ENCODE measurements at places on chromosomes 6 and 20. TPM values are rescaled to one million over a fixed set of nuclear protein-coding genes. Genes with fewer than 3 reads are reported as not detected.
A peak's percentile ranks its signal among the peaks of the same experiment; 100 is the strongest.

DNA sequence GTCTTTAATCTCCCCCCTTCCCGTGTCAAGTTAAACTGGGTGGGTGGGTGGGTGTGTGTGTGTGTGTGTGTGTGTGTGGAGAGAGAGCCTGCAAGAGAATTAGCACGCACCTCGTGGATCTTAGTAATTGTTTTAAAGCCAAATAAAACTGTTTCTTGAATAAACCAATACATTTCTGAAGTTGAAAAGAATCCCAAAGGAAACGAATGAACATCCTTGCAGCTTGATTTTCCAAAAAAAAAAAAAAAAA, 381 bp upstream of the BICRAL start:
- H3K27me3 ChIP-seq: no peaks in the 10 kb centered on the region
- peak overlapping the region; percentile 96 for H3K4me3 ChIP-seq
- peak overlapping the region; percentile 100 for H3K27ac ChIP-seq
- no peaks in the 10 kb centered on the region for H3K36me3 ChIP-seq
- H3K4me1 ChIP-seq: peaks cover 36% of the 10 kb centered on the region

DNA sequence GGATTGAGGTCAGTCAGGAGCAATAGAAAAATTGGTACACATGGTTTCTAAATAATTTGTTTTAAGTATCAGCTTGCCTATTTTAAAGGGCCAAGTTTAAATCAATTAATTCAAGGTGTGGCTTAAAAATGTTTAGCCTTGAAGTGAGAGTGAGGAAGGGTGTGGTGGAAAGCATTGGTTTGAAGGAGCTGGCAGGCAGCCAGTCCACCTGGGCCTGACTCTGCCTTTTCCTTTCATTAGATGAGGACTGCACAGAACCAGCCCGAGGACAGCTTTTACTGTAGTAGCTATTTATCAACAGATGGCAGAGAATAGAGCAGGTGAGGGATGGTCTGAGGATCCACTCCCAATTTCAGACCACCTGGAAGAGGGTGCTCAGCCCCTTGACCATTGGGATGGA, 42.4 kb downstream of the DHX35 start:
- H3K36me3 ChIP-seq: peaks cover 35% of the 10 kb centered on the region
- H3K27me3 ChIP-seq: no peaks in the 10 kb centered on the region
- H3K4me1 ChIP-seq: no peaks in the 10 kb centered on the region
- DNase-seq: no peak

DNA sequence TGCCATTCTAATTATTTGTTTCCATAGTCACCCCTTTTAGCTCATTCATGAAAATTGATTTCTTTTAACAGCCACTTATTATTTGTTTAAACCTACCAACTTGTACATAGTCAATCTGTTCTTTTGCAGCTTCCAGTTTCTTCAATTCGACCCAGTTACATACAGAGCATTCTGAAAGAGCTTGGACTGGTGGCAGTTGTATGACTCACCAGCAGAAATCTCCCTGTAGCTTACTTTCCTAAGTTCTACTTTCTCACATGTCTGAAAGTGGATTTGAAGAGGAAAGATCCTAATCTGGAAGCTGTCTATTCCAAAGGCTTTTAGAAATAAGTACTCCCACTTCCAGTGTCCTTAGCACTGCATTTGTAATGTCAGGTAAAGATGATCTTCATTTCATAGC, 447.9 kb downstream of the HTR1B start:
- H3K4me1 ChIP-seq: no peaks in the 10 kb centered on the region
- no peaks in the 10 kb centered on the region for H3K27me3 ChIP-seq
- no peaks in the 10 kb centered on the region for H3K36me3 ChIP-seq
- no peak for DNase-seq
- no peak overlapping the region for H3K27ac ChIP-seq

DNA sequence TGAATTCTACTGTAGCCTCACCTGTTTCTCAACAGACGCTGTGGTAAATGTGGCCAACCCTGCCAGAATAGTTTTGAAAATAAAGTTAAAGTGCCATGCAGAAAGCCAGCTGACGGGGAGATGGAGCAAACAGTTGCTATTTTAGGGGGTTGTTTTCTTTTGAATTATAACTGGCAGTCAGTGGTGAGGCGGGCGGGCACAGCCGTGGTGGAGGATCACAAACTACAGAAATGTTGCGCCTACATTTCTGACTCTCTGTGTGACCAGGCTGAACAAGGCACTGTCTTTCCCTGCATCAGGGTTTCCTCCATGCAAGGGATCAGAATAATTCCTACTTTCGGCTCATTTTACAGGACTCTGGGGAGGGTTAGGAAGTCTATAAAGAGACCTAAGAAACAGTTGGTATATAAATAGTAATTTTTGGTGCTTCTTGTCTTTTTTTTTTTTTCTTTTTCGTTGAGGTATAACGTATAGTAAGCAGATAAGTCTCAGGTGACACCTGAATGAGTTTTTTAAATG, 17.2 kb downstream of the CHMP4B start:
- no peaks in the 10 kb centered on the region for H3K27me3 ChIP-seq
- H3K36me3 ChIP-seq: no peaks in the 10 kb centered on the region
- no peak overlapping the region for H3K4me3 ChIP-seq
- H3K27ac ChIP-seq: peak overlapping the region; percentile 61
- no peak for DNase-seq

DNA sequence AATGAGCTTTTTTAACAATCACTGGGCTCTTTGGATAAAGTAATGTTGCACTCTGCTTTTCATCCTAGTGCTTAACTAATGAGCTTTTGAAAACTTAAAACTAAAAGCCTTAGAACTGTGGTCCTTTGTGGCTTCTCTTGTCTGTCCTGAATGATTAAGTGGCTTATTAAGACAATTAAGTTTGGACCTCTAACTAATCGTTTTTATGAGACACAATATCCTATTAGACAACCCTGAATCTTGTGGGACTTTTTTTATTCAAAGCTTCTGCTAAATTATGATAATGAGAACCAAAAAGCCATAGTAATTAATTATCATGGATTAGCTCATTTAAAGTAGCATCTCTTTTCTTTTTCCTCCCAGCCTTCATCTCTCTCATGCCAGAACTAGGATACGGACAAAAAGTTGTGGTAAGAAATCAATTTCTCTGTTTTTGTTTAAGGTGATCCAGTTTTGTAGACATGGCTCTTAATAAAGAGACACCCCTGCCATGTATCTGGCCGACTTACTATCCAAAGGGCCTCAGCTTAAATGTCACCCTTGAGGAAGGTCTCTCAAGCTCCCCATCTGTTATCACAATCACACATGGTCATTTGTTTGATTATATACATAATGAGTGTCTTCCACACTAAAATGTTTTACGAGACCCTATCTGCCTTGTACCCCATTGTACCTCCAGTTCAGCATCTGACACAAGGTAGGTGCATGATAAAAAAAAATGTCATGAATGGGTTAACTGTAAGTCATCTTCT, 384.4 kb upstream of the IRAK1BP1 start:
- DNase-seq: no peak
- H3K4me3 ChIP-seq: no peak overlapping the region
- H3K27me3 ChIP-seq: no peaks in the 10 kb centered on the region
- no peak overlapping the region for H3K27ac ChIP-seq
- no peaks in the 10 kb centered on the region for H3K36me3 ChIP-seq
- H3K4me1 ChIP-seq: no peaks in the 10 kb centered on the region

GRCh38 chr6:30884521-30885480, 482 bp downstream of the DDR1 start:
- peak overlapping the region; percentile 82 for H3K4me3 ChIP-seq
- H3K27me3 ChIP-seq: no peaks in the 10 kb centered on the region
- peak overlapping the region; percentile 95 for H3K27ac ChIP-seq
- no peak for DNase-seq

FAXC gene
- 6.6 TPM for total RNA-seq

CD40 gene
- total RNA-seq: 24.6 TPM

OGFR gene
- total RNA-seq: 43.7 TPM

NMBR gene
- total RNA-seq: not detected

BMP2 gene
- total RNA-seq: 8.6 TPM

DNA sequence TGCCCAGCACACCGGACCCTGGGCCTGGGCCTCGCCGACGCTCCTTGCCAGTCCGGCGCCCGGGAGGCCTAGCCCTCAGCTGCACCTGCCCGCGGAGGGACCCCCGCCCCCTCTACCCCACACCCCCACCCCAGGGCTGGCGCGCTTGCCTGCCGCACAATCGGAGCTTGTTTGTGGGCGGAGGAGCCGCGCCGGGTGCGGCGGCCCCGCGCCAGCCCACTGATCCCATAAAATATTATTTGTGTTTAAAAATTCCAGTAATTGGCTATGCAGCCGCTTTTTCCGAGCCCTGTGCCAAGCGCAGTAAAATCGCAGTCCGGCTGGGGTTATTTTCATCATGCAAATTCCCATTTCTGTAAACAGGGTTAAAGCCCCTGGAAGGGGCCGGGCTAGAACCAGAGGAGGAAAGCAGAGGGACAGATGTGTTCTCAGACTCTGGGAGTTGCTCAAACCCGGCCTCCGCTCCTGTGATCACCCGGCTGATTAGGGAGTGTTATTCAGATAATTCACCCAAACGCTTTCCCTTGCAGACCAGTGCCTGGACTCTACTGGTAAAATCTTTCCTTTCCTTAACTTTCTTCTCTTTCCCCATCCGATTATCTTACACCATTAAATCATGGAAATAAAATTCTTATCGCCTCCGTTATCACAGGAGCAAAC, 93.1 kb downstream of the NCR2 start:
- peak overlapping the region; percentile 46 for H3K4me3 ChIP-seq
- H3K4me1 ChIP-seq: peaks cover 28% of the 10 kb centered on the region
- no peaks in the 10 kb centered on the region for H3K27me3 ChIP-seq
- peak overlapping the region; percentile 72 for H3K27ac ChIP-seq

All from vagina (tissue), 2 donors.